ENCODE measurements at places on chromosomes 2 and 18. TPM values are rescaled to one million over a fixed set of nuclear protein-coding genes. Genes with fewer than 3 reads are reported as not detected.

DNA sequence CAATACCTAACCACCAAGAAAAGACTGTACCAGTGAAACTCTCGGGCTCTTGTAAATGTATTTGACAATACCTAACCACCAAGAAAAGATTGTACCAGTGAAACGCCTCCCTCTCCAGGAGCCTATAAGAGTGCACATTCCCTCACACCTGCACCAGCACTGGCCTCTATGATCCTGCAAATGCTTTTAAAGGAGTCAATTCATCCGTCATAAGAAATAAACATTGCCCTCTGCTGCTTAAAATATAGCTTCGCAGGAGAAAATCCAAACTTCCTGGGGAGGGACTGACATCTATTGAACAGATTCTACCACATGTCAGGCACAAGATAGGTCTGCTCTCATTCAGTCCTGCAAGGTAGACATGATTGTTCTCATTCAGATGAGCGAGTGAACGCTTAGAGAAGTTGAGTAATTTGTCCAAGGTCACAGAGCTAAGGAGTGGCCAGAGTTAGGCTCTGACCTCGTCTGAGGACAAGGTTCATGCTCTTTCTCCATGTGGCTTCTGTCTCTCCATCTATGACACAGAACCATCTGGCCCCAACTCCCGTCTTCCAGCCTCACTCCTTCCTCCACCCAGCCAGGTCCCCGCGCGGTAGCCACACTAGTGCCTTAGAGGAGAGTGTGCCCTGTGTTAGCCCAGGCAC, 38.7 kb downstream of the MCFD2 start:
- DNase-seq = no peak

GRCh38 chr2:109053716-109054115, 64.7 kb upstream of the EDAR start:
- DNase-seq = no peak

HJURP gene
- 49.7 TPM for total RNA-seq

HAT1 gene
- 73.0 TPM for total RNA-seq

MFSD2B gene
- 0.42 TPM for total RNA-seq

DNA sequence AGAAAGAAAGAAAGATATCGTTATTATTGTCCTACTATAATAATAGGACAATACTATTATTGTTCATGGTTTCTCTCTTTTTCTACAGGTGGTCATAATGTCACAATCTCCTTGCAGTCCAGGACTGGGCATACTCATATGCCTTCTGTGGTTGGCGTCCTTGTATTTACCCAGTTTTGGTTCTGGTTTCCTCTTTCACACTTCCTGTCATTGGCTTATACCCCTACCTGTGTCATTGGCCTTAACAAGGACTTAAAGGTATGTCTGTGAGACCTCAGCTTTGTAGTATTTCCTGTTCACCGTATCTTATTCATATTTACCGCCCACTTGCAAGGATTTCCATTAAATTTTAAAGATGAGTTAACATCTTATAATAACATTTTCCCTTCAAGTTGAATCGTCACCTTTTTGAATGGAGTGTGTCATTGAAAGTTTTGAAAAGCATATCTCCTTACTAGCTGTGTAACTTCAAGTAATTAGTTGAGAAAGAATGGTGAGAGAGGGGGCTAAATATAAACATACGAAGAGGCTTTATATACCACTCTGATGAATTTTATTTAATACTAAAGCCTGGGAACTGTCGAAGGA, 36.5 kb upstream of the HTR2B start:
- no peak for DNase-seq

INO80C gene
- total RNA-seq = 51.1 TPM

SERPINE2 gene
- 36.1 TPM for total RNA-seq

APLF gene
- total RNA-seq = 3.7 TPM

DNA sequence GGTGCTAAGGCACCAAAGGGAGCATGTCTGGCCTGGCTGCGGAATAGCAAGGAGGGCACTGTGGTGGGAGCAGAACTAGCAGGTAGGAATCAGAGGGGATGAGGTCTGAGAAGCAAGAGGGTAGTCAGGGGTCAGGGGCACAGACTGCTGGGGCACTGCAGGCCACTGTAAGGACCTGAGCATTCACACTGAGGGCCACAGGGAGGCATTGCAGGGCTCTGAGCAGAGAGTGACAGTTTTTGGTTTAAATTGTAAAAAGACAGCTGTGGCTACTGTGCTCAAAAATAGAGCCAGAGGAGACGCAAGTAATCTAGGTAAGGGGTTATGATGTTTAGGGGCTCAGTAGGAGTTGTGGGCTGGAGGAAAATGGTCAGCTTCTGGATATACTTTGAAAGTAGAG, 41.5 kb downstream of the ARHGAP25 start:
- DNase-seq = no peak

DNA sequence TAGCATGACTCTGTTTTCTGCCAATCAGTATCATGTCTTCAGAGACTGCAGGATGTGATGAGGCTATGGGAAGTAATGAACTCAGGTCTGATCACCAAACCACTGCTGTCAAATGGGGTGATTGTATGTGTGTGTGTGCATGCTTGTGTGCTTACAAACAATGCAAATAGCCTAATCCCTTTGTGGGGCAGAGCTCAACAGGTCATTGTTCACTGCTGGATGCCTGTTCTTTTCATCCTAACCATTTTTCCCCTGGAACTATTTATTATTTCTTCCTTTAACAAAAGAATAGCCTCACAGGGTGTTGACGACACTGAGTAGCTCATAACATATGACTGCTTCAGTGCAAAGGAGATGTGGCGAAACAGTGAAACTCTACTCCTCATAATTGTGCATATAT, 55.9 kb downstream of the NXPH2 start:
- no peak for DNase-seq

MRPS9 gene
- total RNA-seq = 58.1 TPM

TMEM163 gene
- 0.66 TPM for total RNA-seq

RPRM gene
- 38.4 TPM for total RNA-seq

TNFAIP6 gene
- total RNA-seq = 0.81 TPM

GRCh38 chr2:159558479-159558878, 57.9 kb downstream of the BAZ2B start:
- no peak for DNase-seq

GRCh38 chr2:131016826-131017741, 76.2 kb downstream of the FAM168B start:
- no peak for DNase-seq

COL3A1 gene
- not detected for total RNA-seq

GRHL1 gene
- total RNA-seq = 2.8 TPM

- DNase-seq = no peak
Observed at GRCh38 chr18:68429111-68429510, 285.8 kb downstream of the TMX3 start.

- DNase-seq = no peak
Observed at GRCh38 chr18:49344096-49344495, 116.3 kb downstream of the DYM start.

- DNase-seq = no peak
Observed at GRCh38 chr2:101667823-101668222, 29.7 kb upstream of the MAP4K4 start.

GRCh38 chr2:205640716-205641115, 41.6 kb upstream of the NRP2 start:
- DNase-seq = no peak

EVX2 gene
- not detected for total RNA-seq

GRCh38 chr2:171166328-171166983, 5.8 kb upstream of the TLK1 start:
- DNase-seq = no peak

GRCh38 chr2:56476509-56477071, 292.8 kb downstream of the CCDC85A start:
- no peak for DNase-seq

DNA sequence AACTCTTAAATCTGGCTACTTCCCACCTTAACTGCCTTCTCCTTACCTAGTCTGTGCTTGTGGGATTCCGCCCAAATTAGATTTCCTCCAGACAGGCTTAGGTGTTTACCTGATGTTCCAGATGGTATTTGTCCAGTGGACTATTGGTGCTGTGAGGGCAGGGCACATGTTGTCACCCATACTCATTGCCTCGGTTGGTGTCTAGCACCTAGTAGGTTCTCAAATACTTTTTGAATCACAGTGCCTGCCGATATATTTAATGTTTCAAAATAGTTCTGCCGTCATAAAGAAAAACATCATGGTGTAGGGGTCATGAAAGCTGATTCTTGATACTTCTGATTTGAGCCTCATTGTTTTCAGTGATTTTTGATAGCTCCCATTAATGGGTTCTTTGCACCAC, 1.1 kb downstream of the SEPTIN2 start:
- DNase-seq = no peak

FRZB gene
- 1.1 TPM for total RNA-seq

GRCh38 chr18:8616028-8616401, 6.8 kb downstream of the RAB12 start:
- no peak for DNase-seq

DNA sequence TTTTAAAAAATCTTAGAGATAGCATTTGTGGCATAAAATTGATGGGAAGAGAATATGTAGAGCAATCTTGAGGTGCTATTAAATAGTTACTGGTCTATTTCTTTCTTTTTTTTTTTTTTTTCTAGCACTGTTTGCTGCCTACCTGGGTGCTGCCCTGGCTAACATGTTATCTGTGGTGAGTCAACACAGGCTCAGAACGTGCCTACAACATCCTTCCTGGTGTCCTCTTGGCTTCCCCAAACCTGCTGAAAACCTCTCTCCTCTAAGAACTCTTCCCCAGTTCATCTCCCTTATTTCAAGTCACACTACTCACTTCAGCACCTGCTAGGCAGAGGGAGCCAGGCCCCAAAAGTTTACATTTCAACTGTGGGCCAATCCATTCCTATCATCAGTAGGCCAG, 45.1 kb upstream of the SLC14A1 start:
- no peak for DNase-seq

DNA sequence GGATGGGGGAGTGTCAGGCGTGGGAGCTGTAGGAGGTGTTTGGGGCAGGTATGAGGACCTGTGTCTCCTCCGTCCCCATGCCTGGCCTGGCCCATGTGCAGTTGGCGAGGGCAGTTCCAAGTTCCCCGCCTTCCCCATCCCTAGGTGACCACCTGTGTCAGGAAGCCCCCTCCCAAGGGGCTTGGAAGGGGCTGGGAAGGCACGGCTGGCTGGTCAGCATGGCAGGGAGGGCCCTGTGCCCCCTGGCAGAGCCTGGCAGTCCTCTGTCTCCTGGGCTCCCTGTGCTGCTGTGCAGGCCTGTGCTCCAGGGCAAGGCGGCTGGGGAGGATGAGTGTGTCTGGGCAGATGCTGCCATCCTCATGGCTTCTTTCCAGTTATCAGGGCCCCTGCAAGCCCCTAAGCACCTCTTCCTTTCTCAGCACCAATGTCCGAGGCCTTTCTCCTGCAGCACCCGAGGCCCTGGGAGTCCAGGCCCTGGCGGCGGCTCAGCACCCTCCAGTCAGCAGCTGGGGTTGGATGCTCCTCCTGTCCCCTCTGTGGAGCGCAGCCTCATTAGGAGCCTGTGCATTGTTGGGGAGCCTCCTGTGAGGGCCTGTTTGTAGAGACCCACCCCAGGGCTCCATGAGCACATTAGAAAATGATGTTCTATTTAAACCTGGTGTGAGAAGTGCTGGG, 101.7 kb downstream of the FAM210A start:
- no peak for DNase-seq

REEP1 gene
- 1.3 TPM for total RNA-seq

GRCh38 chr18:59005262-59005661, 134.4 kb upstream of the SEC11C start:
- DNase-seq = peak; percentile 71

NT5DC4 gene
- not detected for total RNA-seq

PKDCC gene
- total RNA-seq = 134 TPM

GRCh38 chr2:98558852-98559530, 49.3 kb downstream of the COA5 start:
- no peak for DNase-seq

GRCh38 chr2:134576478-134576877, 142.3 kb downstream of the TMEM163 start:
- DNase-seq = no peak

KCNJ13 gene
- total RNA-seq = not detected

MC2R gene
- total RNA-seq = not detected

DNA sequence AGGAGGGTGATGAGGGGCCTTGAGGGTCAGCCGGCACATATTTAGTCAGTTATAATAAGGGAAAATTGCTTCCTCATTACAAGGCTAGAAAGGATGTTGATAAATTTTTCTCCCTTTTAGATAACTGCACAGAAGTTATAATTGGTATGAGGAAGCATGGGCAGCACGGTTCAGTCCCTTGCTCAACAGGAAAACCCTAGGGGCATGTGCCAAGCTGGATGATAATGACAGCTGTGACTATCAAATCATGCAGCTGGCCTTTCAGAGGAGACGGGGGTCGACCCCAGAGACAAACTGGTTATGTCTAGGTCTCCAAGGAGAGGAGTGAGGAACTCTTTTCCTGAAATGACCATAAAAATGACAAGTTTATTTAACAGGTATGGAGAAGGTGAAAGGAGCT, 448.1 kb upstream of the VRK2 start:
- DNase-seq = no peak

DNA sequence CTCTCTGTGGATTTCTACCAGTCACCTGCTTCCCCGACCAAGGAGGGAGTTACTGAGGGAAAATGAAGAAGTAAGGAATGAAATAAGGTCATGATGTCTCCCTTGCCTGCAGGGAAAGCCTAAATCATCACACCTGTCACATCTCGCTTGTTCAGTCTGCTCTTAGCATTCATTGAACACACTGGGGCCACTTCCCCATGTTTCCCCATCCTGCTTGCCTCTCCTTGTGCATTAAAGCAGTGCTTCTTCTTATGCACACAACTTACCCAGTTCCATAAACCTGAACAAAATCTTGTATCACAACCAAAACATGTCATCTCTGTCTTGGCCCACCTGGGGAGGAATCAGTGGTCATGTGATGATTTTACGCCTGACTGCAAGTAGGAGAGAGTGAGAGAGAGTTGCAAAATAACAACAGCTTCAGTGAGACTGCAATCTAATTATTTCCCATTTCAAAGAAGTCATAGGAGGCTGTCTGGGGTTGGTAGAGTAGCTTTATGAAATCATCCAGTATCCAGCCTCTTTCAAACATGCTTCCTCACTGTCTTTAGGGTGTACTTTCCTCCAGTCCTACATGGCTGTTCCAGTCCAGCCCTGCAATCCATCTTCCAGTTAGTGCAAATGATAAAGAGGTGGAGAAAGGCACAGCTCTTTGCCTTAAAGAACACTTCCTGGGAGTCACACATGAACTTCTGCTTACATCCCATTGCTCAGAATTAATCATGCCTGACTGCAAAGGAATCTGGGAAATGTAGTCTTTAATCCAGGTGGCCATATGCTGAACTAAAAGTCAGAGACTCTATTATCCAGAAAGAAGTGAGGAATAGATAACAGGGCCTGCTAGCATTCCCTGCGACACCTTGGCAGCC, 220.1 kb downstream of the HAUS1 start:
- no peak for DNase-seq

GRCh38 chr18:24201699-24202687, 63.1 kb downstream of the CABYR start:
- DNase-seq = no peak

- peak; percentile 51 for DNase-seq
Observed at GRCh38 chr18:78721981-78722380, 257.6 kb upstream of the SALL3 start.

UGT1A5 gene
- not detected for total RNA-seq

GRCh38 chr2:128781166-128781565, 462.5 kb upstream of the HS6ST1 start:
- peak; percentile 5 for DNase-seq

GRCh38 chr18:35983818-35984217, 11.3 kb downstream of the RMP24 start:
- no peak for DNase-seq

GRCh38 chr2:133768658-133769435, 200.6 kb upstream of the NCKAP5 start:
- DNase-seq = no peak

FMNL2 gene
- 30.3 TPM for total RNA-seq
